ENCODE measurements at places on chromosomes 16 and 17.

DNA sequence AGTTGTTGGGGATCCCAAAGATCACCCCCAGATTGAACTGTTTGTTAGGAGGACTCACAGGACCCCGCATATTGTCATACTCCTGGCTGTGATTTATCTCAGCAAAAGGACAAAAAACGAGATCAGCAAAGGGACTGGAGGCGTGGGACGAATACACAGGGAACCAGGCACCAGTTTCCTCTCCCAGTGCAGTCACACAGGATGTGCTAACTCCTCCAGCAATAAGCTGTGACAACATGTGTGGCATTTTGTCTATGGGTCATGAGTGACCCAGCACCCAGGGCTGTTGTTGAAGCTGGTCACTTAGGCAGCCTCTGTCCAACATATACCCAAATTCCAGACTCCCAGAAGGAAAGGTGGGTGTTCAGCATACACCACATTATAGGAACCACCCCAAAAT, 60.9 kb downstream of the CPPED1 start:
- no peak for DNase-seq

DNA sequence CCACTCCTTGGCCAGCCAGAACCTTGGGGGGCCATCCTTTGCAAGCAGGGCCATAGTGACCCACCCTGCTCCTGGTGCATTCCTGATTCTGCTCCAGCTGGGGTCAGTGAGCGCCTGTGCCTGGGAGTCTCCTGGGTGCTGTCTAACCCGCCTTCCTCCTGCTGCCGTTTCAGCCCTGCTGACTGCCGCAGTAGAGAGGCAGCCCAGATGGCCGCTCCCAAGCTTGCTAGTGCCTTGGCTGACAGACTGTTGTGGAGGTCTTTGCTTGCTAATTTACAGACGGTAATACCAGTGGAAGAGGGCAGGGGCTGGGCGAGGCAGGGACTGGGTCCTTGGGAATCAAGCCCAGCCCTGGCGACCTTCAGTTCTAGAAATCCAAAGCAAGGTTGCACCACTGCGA, 99.6 kb downstream of the SOCS1 start:
- no peak for DNase-seq

GRCh38 chr16:68379472-68380347, 68.6 kb downstream of the SMPD3 start:
- DNase-seq, result no peak

- DNase-seq, result no peak
Measured at GRCh38 chr17:82503094-82503727, 16.3 kb upstream of the FOXK2 start.

DNA sequence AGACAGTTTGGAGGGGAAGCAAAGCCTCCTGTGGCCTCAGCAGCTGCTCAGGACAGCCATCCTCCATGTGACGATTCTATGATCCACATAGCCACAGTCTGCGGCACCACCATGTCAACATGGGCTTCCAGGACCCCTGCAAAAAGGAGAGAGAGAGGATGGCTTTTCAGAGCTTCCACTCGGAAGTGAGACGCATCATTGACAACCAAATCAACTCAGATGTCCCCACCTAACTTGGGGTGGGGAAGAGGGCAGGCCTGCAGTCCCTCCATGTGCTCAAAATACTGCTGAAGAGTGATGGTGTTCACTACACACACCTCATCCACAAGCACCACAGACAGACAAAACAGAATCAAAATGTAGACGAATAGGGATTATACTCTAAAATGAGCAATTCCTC, 5.9 kb upstream of the METTL16 start:
- DNase-seq, result no peak

DNA sequence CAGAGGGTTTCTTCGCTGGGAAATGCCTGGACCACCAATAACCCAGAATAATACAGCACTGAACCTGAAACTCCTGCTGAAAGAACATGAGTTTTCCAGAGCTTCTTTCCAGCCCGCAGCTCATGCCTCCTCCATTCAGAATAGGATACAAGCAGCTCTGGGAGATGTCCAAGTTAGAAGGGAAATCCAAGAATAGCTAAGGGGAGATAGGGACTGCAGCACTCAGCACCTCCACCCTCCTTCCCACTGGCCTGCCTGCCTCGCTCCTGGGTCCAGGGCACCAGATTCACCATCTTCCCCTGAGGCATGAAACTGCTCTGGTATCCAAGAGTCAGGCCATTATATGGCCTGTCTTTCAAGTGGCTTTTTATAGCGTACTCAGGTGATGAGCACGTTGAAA, 4.1 kb downstream of the KRT31 start:
- DNase-seq, result no peak

- no peak for DNase-seq
Measured at GRCh38 chr17:37256627-37257026, 119.2 kb upstream of the C17orf78 start.

DNA sequence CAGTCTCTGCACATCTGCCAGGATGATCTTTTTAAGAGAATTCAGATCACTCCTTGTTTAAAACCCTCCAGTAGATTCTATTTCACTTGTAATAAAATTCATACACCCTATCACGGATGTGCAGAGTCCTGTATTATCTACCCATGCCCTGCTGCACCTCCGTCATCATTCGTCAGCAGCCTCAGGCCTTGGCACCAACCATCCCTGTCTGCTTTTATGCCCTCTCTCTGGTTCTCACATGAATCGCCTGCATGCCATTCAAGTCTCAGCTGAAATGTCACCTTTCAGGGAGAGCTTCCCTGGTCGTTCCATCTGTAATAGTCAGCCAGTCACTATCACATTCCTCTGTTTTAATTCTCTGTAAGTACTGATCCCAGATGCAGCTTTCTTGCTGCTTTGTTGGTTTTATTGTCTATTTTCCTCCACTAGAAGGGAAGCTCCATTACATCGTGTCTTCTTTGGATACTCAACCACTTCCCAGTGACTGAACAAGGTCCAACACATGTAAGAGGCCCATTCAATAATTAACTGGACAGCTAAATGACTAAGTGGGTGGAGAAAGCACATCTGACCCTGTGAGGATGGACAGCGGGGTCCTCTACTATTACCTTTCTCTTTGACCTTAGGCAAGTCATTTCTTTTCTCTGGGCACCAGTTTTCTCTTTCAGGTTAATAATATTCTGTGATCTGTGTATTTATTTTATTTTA, 81.2 kb upstream of the GOT2 start:
- no peak for DNase-seq

- DNase-seq, result no peak
Measured at GRCh38 chr16:67286441-67287235, 7.3 kb downstream of the PLEKHG4 start.

GRCh38 chr16:65655802-65656201, 533.9 kb upstream of the CDH11 start:
- DNase-seq, result no peak

DNA sequence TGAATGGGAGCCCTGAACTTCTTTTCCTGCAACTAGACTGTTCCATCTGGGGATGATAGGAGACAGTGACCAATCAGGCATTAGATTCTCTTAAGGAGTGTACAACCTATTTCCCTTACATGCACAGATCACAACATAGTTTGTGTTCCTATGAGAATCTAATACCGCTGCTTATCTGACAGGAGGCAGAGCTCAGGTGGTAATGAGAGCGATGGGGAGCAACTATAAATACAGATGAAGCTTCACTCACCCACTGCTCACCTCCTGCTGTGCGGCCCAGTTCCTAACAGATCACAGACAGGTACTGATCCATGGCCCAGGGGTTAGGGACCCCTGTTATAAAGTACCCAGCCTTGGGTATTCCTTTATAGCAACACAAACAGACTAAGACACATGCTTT, 17.4 kb upstream of the ADAMTS18 start:
- no peak for DNase-seq

- peak; percentile 95 for DNase-seq
Measured at GRCh38 chr17:57898487-57899311, 48.9 kb upstream of the MRPS23 start.

DNA sequence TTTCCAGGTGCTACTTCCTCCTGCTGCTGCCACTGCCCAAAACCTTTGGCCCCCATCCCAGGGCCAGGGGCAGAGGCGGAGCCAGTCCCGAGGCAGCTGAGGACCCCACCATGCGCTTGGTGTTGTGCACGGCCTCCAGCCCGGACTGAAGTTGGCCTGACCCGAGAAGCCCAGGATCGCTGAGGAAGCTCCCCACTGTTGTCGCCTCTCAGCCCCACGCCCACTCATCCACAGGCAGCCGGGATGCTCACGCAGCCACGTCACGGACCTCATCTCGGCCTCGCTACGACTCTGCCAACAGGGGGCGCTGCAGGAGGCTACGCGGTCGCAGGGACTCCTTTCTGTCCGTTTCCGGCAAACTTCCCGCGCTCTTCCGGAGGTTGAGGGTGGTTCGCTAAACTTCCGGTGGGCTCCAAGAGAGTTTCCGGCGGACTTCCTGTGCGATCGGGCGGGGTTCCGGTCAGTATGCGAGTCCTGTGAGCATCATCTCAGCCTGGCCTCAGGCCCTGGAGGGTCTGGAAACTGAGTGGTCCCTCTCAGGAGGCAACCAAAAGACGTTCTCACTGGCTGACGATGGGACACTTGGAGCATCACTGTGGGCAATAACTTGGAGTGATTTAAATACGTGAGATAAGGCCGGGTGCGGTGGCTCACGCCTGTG, 12.4 kb downstream of the ZG16B start:
- no peak for DNase-seq

DNA sequence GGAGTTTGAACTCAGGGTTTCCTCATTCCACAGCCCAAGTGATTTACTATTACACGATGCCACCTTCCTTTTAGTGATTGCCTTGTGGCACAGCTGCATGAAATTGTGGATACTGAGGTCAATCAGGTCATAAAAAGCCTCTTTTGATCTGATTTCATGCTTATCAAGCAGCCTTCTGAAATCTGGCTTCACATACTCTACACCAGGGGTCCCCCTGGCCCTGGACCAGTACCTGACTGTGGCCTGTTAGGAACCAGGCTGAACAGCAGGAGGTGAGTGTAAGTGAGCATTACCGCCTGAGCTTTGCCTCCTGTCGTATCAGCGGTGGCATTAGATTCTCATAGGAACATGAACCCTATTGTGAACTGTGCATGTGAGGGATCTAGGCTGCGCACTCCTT, 13.8 kb downstream of the SLFN5 start:
- DNase-seq, result no peak

DNA sequence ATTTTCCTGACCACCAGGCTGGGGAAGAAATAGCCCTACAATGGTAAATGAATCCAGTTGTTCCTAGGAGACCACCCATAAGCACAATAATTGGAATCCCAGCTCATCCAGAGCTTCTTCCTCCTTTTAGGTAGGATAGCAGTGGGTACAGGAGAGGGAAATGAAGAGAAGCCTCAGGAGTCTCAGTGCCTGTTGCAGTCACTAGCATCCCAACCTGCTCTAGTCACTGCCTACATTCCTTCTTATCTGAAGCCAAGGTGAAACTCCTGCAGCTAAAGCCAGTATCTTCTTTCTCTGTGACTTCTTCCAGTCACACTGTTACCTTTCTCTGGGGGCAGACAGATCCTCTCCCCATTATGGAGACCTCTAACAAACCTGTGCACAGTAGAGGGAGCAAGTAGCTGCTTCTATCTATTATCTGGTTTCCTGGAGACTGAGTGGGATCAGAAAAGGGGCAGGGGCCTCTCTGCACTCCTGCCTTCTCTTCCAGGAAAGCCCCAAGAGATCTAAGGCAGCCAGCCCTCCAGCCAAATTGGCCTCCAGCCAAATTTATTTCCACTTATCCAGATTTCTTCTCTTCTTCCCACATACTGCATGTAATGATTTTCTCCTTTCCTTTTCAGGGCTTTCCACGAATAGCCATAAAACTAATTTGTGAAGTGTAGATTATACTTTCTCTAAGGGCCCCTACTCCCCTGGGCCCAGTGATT, 85.5 kb downstream of the SSH2 start:
- DNase-seq, result peak; percentile 93

GRCh38 chr17:82302991-82303943, 14.1 kb downstream of the CD7 start:
- DNase-seq, result no peak

- DNase-seq, result no peak
Measured at GRCh38 chr16:883340-883739, 82.8 kb upstream of the GNG13 start.

DNA sequence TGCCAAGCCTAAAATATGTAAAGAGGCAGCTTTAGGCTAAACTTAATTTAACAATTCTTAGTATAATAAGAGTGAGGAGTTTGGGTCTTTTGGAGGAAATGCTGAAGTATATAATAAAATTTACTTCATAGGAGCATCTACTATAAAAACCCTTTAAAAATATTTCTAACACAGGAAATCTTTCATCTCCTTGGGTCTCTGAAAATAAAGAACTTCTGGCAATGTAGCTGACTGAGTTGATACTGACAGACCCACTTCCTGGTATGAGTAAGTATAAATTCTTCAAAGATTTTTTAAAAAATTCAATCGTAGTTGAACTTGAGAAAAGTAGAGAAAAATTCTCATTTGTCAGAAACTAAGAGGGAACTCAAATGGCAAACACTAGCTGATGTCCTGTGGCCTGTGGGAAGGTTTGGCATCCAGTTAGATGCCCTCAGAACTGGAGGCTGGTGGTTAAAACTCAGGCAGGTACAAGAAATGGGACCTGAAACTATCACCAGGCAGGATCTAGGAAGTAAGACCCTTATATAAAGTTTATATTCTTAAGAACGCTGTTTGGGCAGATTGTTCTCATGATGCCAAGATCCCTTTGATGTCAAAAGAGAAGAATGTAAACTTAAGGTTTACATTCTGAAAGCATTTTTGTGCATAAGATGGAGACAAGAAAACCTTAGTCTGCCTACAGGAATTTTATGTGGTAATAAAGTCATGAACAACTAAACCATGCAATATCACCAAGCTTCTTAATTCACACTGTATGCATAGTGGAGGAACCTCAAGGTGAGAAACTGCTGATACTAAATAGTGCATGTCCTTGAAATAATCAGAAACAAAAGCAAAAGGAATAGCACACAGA, 6.2 kb downstream of the KRTAP4-6 start:
- no peak for DNase-seq

GRCh38 chr16:1989209-1990100, at the start of gene SYNGR3:
Gene SYNGR3, plus strand, starts transcription at chr16:1989970. Its CDS starts 133 bp downstream, at chr16:1990103.
- no peak for DNase-seq

DNA sequence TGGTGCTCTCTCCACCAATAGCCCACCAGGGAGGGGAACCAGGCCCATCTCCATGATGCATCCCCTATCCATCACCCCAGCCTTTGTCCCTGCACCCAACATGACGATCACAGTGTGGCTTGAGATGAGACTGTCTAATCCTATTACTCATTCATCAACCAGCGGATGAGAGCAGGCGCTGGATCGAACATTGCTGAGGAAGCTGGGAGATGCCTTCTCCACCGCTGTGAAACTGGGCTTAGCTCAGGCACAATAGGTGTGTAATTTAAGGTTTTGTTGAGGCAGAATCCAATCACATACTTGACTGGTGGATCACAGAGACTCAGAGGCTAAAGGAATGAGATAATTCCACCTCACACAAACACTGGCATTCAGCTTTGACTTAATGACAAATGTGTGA, 64.6 kb upstream of the IRX3 start:
- no peak for DNase-seq
